ENCODE measurements at places on chromosomes 2 and 18.

DNA sequence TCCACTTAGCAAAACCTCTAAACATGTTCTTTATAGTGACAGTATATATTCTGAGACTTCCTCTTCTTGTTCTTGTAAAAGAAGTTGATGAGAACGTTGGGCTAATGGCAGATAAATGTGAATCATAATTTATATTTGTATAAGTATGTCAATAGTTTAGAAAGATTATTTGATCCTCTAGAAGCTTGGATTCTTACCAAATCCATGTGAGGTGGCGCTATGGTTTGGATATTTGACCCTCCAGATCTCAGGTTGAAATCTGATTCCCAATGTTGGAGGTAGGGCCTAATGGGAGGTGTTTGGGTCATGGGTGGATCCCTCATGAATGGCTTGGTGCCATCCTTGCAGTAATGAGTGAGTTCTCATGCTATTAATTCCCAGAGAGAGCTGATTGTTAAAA, 29.8 kb upstream of the SCN1A start:
- DNase-seq = no peak

DNA sequence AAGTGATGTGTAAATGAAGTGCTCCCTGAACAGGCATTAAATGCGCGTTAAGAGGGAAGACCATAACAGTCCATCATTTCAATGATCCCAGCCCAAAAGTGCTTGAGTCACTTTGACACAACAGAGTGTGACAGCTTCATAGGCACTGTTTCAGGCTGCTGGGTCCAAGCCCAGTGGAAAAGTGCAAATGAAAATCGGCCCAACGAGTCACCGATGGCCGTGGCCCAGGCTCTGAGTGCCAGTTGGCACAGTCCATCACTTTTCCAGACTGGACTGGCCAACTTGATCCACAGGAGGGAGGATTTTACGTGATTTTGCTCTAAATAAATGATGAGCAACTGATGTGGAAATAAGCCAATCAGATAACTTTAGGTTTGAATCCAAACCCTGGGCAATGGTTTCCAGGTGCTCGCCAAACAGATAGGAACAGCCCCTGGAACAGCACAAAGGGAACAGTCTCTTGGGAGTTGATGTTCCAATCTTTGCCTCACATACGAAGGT, 114.0 kb downstream of the SP3 start:
- no peak for DNase-seq

DNA sequence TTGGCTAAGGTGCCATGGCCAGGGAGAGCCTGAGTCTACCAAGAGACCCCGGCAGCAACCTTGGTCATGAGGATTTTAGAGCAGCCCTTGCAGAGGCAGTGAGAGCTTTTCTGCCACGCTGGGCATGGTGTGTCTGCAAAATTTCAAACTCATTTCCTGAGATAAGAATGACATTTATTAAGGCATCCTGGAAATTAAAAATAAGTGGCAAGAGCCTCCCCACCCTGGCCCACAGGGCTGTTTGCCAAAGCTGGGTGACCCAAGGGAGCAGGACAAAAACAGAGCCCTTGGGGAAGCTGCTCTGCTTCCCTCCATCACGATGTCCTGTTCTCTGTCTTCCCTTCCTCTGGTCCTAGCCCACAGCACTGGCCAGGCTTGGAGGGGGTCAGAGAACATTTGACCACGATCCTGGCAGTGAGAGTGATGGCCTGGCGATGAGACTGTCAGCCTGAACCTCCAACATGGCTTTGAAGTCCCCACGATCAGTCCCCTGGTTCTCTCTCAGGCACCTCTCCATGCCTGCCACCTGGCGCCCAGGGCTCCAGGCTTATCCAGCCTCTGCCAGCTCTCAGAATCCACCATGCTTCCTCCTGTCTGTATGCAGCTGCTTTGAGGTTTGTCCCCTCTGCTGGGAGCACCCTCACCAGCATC, 68.9 kb upstream of the RMDN2 start:
- no peak for DNase-seq

- DNase-seq = no peak
Observed at GRCh38 chr2:26843041-26843440, 4.9 kb upstream of the DPYSL5 start.

GRCh38 chr2:1501038-1501851, 88.0 kb downstream of the TPO start:
- DNase-seq = no peak

- no peak for DNase-seq
Observed at GRCh38 chr2:241399941-241400922, 44.1 kb downstream of the FARP2 start.

DNA sequence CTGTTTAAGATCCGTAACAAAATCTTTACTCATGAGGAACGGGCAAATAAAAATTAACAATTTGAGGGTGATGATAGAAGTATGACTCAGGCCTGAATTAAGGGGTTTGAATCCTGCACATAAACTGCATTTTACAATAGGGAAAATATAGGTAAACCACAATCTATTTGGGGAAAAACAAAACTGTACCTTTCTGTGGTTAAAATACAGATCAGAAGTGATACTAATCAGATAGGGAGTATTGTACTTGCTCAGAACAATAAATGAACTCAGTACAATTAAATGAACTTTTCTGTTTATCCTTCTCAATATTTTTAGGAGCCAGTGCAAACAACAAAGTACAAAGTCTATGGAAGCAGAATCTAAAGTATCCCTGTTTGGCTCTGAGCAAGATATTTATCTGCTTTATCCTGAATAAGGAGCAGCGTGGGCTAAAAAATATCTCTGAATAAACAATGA, 287.3 kb downstream of the ZNF385B start:
- DNase-seq = no peak

- no peak for DNase-seq
Observed at GRCh38 chr18:57581301-57581934, 5.1 kb downstream of the FECH start.
